C1 segment of cervical spinal cord (tissue), 14 donors: ENCODE measurements at places on chromosomes 5 and 9.

DNA sequence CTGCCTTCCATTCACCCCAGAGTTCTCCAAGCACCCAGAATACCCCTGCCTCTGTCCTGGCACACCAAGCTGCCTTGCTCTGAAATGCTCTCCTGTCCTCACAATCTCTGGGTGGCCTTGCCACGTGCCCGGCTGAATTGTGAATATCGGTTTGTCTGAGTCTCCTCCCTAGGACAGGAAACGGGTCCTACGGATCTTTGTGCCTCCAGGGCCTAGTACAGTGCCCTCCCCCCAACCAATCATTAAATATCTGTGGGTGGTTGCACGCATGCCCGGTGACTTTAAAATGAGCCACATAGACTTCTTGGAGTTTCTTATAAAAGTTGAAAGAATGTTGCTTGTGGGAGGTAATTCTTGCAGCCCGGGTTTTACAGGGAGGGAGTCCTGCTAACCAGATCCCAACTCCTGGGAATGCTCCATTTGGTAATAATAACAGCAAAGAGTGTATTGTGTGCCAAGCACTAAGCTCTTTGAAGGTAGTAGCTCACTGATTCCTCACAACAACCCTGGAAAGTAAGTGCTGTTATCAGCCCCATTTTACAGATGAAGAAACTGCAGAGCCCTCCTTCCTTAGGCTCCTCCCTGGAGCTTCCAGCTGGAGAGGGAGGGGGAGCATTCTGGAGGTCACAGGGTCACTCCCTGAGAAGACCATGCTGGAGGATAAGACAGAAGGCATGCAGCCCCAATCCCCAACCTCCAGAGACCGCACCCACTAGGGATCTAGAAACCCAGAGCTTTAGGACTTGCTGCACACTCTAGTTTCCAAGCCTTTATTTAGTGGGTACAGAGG lies 23.4 kb downstream of the URM1 start:
- DNase-seq = no peak

DNA sequence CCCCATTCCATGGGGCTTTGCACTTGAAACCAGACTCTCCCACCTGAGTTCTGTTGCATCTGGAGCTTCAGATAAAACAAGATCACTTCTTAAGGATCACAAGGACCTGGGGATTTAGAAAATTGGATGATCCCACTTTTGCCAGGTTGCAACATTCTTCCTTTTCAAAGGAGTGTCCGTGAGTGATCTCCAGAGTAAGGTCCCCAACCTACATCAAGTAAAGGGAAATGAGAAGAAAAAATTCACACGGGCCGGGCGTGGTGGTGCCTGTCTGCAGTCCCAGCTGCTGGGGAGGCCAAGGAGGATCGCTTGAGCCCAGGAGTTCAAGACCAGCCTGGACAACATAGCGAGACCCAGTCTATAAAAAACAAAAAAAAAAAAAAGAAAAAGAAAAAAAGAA lies 41.2 kb upstream of the COL5A1 start:
- no peak for DNase-seq

GRCh38 chr5:157464519-157465171 lies 4.6 kb downstream of the NIPAL4 start:
- no peak for DNase-seq

GRCh38 chr5:99379187-99379586 lies 450.4 kb upstream of the CHD1 start:
- DNase-seq = no peak
